ENCODE measurements at places on chromosomes 12 and 14.

- DNase-seq = no peak
These were observed 1214.3 kb upstream of the TMEM132C start for GRCh38 chr12:127052511-127053232.

GRCh38 chr12:122869207-122869973, 26.5 kb downstream of the VPS37B start:
- DNase-seq = no peak

GRCh38 chr12:53191885-53192530, 11.3 kb upstream of the CSAD start:
- DNase-seq = no peak

DNA sequence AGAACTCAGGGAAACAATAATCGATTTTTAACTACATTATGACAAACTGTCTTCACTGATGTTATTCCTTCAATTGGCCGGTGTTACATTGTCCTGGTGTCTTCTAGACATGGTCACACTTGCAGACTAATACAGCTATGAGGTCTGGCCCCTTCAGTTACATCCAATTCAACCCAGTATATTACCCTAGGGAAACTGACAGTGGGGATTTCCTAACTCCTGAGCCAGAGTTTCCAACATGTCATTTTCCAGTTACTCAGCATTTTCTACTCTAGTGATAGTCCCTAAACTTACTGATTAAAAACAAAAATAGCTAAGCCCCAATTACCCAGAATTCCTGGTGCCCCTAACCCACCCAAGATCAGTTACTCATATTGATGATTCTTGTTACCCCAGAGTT, 21.1 kb downstream of the IFNG start:
- DNase-seq = no peak

DNA sequence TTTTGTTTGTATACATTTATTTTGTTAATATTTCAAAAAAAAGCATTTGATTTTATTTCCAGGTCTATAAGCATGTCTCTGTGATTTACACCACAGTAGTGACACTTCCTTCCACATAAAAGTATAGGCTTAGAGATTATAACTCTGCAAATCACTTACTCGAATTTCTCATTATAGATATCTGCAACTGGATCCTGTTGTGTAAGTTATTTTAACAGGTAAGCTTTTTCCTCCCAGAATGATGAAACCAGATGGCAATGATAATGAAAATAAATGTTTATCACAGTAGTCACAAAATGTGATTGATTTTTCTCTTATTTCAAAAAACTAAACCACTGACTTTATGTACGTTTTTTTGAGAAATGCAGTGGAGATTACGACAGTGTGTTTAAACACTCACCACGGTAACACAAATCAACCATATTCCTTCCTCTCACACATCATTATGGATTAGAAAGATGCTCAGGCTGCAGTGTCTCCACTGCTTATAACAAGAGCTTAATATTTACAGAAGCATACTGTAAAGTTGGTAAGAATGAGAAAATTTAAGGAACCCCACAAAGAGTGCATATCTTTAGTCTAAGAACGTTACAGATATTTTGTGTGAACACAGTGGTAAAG, 194.6 kb downstream of the ATXN7L3B start:
- no peak for DNase-seq

DNA sequence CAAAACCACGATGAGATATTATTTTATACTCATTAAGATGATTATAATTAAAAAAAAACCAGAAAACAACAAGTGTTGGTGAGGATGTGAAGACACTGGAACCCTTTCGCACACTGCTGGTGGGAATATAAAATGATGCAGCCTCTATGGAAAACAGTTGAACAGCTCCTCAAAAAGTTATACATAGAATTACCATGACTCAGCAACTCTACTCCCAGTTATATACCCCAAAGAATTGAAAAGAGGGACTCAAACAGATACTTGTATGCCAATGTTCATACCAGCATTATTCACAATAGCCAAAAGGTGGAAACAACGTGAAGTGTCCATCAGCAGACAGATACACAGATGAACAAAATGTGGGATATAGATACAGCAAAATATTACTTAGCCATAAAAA, 53.1 kb downstream of the TAOK3 start:
- DNase-seq = no peak

DNA sequence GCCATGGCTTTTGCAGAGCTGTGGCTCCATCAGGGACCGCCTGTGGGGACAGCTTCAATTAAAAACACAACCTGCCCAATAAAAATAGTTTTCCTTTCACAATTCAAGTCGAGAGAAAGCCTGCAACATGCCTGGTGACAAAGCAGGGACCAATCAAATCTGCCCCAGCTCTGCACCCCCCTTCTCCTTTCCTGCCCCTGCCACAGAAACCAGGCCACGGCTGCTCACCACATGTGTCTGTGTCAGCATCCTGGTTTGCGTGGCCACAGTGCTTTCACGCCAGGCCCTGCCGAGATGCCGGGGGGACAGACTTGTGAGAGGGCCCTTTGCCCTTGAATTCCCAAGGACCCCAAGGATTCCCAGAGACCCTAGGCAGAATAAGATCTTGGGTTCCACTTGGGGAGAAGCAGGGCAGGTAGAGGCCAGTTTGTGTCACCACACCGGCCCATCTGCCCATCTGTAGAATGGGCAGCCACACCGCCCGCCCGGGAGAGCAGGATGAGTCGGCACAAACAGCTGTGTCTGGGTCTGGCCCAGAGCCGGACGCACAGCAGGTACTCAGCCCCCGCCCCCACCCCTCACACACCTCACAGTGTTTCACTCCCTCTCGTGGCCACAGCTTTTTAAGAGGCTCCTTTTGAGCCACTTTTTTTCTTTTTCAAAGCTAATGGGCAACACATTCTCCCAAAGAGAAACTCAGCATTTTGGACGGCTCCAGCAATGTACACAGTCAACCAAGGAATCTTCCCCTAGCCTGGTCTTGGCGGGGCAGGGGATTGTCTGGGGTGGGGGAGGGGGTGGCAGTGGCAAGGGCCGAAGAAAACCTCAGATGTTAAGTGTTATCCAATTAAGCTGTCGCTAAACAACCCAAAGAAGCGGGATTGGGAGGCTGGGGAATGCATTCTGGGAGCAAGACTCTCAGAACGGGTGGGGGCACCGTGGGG, 41.5 kb downstream of the BCL11B start:
- DNase-seq = no peak

DNA sequence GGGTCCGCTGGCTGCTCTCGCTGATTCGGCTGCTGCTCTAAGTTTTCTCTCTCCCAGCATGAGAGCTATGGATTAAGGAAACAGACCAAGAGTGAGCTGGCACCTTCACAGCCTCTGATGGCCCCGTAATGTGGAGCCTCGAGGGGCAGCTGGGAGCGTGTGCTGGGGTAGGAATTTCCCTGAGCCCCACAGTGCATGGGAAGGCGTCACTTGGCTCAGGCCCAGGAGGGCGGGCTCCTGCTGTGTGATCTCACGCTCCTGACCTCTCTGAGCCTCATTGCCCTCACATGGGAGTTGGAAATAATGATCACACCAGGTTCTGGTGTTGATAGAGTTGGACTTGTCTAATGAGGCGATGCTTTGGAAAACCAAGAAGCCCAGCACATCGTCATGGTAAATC, 238.6 kb upstream of the CRY1 start:
- DNase-seq = no peak

DNA sequence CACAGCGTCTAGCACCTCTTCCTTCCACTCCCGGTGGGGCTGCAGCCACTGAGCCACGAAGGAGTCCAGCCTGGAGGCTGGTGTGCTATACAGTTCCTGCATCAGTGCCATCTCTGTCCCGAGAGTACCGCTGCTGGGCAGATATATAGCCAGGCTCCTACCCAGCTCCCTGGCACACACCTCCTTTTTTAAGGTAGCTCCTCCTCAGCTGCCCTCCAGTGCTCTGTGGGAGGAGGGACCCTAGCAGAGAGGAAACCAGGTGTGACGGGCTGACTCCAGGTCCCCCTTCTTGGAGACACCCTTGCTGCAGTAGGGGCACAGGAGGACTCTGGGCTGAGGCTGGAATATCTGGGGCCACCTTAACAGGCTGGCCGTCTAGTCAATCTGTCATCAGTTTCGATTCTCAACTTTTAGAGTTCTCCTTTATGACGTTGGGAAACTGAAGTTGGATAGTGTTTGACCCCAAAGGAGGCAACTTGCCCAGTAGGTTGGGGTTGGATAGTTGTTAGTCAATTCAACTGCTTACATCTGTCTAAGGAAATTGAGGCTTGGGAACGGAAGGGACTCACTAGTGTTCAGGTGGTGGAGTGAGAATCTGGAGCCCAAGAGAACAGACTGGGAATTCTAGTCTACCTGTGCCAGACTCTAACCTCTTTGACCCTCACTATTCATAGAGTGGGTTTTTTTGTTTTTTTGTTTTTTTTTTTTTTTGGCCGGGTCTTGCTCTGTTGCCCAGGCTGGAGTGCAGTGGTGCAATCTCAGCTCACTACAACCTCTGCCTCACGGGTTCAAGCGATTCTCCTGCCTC, at the start of gene OASL:
Gene OASL (minus strand): TSS at position 386 of the 808 bp plus-strand sequence. CDS start 275 bp downstream, at position 111.
- DNase-seq = no peak

DNA sequence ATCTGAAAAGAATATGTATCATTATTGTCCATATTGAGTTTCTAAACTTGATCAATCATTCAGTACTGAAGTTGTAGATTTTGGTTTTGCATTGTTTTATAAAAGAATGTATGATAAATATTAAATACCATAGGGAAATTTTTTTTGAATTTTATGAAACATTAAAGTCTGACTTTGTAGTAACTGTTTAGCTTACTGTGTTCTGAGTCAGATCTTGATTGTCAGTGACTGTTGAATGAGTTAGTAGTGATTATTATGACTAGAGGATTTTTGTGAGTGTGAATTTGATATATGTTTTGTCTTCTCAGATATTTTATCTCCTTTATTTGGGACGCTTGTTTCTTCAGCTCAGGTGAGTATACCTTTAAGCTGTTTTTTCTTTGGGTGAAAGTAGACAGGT, 10.1 kb downstream of the TDP1 start:
- DNase-seq = no peak

DNA sequence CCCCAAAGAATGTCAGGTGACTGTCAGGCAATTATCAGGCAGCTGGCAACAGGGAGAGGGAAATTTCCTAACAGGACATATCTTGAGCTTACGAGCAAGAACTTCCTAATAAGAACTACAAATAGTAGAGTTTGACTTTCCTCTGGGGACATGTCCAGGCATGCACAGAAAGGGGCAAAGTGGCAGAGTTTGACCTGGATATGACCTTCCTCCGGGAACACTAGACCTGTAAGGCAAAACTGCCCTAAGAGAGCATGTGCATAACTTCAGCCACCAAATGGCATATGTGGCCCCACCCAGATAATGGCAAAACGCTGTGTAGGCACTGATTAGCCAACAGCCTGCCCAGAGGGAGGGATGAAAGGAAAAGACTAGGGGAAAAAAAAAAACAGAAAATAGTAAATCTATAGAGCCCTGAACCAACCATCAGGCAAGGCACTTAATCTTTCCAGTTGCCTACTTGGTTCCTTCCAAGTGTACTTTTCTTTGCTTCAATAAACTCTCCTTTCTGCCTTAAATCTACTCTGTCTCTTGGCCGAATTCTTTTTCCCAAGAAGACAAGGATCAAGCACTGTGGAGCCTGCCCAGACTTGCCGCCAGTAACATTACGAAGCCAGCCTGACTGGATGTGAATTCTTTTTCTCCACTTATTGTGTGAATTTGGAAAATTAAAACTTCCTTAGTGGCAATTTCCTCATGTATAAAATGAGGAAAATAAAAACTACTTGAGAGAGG, 164.1 kb downstream of the SPTSSA start:
- no peak for DNase-seq
